ENCODE measurements at places on chromosomes 1 and 21. TPM values are rescaled to one million over a fixed set of nuclear protein-coding genes. Genes with fewer than 3 reads are reported as not detected.
A peak's percentile ranks its signal among the peaks of the same experiment; 100 is the strongest.

KRTAP21-2 gene
- not detected for total RNA-seq

NHLH1 gene
- total RNA-seq, result not detected

MFSD2A gene
- 3.3 TPM for total RNA-seq

KCNK1 gene
- total RNA-seq, result 24.5 TPM

DCDC2B gene
- not detected for total RNA-seq

GPR37L1 gene
- 0.14 TPM for total RNA-seq

DNA sequence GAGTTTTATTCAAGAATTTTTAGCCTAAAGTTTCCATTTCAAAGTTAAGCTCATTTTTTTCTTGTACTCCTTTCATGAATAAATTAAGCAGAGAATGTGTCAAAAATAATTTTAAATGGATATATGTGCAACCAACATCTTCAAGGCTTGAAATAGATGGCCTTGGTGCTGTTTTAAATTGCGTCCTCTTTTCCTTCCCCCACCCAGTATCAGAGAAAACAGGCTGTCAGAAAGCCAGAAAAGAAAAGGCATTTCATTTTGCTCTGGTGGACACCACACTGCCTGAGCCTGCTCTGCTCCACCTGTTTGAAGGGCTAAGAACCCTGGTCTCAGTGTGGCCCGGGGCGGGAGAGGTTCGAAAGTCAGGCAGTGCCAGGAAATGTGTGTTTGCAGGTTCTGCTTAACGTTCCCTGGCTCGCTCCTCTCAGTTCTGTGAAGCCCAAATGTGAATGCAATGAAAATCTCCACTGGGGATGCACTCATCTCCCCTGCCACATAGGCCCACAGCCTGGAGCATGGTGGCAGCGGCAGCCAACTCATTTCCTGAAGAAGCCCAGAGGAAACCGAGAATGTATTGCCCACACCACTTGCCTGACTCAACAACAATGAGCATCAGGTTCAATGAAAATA lies 134.4 kb downstream of the SDCCAG8 start:
- no peak for DNase-seq

DNA sequence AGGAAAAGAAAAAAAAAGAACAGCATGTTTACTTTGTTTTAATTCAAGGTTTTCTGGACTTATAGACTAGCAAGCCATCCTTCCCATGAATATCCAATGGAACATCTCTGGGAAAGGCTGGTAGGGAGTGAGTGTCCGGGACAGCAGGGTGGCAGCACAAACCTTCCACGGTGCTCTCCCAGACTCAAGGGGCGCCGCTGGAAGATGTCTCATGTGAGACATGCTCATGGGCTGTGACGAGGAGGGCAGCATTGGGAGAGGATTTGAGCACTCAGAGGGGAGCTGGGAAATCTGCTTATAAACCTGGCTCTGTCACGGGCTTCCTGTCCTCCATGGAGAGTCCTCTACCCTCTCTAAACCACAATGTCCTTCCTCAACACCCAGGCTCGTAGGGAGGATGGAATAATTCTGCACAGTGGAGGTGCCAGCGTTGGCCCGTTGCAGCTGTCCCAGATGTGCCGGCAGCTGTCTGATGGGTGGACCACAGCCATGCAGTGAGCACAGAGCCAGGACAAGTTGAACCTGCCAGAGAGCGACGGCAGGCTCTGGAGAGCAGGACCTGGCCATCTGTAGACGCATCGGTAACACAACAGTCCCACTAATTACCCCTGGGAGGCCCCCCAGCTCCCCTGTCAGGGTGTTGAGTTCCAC lies 100.1 kb upstream of the IGSF21 start:
- DNase-seq, result no peak

DNA sequence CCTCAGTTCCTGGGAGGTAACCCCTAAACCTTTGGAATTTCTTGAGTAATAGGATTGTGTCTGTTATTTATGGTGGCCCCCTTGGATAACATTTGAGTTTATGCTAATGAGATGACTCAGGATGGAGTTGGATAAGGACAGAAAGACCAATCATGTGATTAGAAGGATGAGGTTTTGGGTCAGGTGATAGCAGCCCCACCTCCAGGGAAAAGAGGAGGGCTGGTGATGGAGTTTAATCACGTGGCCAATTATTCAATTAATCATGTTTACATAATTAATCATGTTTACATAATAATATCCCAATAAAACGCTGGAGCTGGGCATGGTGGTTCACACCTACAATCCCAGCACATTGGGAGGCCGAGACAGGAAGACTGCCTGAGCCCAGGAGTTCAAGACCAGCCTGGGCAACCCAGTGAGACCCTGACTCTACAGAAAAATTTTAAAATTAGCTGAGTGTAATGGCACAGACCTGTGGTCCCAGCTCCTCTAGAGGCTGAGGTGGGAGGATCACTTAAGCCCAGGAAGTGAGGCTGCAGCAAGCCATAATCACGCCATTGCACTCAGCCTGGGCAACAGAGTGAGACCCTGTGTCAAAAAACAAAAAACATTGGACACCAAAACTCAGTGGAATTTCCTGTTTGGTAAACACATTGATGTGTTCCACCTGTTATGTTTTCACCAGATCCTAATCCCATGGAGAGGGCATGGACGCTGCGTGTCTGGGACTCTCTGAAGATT lies 73.3 kb downstream of the NUP210L start:
- DNase-seq, result no peak

DNA sequence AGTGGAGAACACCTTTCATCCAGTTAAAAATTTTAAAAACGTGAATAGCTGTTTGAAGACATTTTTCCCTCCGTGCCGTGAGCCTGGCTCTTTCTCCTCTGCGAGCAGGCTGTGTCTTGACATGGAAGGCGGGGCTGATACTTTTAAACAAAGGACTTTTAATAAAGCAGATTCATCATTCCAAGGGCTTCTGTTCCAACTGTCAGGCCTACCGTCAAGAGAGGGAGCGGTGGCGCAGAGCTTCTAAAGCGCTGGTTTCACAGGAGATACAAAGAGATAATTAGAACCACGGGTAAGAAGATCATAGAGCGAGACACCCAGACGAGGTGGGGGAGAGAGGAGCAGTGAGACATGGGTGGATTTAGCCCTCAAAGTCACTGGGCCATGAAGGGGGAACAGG lies 247.4 kb upstream of the C1orf174 start:
- DNase-seq, result no peak

DNA sequence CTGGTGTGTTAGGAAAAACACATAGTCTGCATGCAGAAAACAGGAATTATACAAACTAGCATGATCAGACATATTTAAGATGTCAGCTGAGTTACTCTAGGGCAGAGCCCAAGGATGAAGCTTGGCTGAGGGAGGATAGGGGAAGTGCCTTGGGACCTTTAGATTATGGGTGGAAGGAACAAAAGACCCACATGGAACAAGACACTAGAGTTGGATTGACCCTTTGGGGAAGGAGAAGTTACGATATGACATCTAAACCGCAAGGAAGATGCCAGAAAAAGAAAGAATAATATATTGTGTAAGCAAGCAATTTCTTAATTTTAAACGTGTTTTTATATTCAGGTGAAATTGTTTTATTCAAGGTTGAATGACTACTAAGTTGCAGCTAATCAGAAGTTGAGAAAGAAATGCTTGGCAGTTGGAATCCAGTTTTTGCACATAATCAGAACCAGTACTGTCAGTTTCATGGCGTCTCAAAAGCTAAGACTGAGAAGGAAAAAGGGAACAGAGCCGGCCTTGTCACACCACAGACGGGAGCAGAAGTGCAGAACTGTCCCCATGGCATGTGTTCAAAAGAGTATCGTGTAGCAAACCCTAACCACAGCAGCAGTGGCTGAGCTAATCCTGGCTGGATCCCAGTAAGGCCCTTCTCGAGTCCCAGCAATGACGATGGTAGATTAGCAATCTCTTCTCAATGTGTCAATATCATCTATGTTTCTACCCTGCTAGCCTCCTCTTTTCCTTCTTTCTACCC lies 31.2 kb upstream of the IFNAR2 start:
- DNase-seq, result peak; percentile 59

GRCh38 chr1:79259390-79260336 lies 253.1 kb upstream of the ADGRL4 start:
- no peak for DNase-seq

GRCh38 chr1:207331354-207332313 lies 10.2 kb downstream of the CD55 start:
- no peak for DNase-seq

DNA sequence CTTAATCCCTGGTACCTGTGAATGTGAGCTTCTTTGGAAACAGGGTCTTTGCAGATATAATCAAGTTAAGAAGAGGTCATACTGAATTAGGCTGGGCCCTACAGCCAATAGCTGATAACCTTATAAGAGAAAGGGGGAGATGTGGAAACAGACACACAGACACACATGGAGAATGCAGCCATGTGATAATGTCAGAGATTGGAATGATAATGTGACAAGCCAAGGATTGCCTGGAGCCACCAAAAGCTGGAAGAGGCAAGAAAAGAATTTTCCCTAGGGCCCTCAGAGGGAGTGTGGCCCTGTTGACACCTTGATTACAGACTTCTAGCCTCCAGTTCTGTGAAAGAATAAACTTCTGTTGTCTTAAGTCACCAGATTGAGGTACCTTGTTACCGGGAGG lies 114.5 kb upstream of the SOD1 start:
- no peak for DNase-seq

DNA sequence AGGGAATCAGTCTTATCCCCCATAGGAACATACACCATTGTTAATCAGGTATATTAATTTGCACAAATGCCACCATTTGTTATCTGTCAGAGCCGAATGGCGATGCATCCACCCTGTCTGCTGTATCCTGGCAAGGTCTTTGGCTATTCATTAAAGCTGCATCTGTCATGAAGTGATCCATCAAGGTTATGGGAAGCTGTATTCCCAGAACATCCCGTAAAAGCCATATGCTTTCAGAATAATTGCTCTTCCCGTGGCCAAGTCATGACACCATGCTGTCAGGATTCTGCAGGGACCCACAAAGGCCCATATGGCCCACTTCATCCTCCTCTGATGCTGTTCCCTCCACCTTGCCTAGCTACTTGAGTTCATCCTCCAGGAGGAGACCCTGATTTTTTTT lies 103.9 kb downstream of the RAVER2 start:
- no peak for DNase-seq

- no peak for DNase-seq
Measured at GRCh38 chr1:160637065-160637464, 9.8 kb downstream of the SLAMF1 start.

- no peak for DNase-seq
Measured at GRCh38 chr1:177247623-177248176, 76.9 kb downstream of the BRINP2 start.

- no peak for DNase-seq
Measured at GRCh38 chr1:1067284-1067859, 6.7 kb downstream of the RNF223 start.

GRCh38 chr1:24465099-24465498 lies 37.5 kb upstream of the RCAN3 start:
- DNase-seq, result no peak

- no peak for DNase-seq
Measured at GRCh38 chr1:170698301-170699275, 34.7 kb downstream of the PRRX1 start.

- no peak for DNase-seq
Measured at GRCh38 chr1:147840909-147841308, 61.7 kb upstream of the GJA8 start.

Measured in mucosa of gallbladder (tissue), 1 donor.